Stimulated activated CD8-positive, alpha-beta memory T cell treated with anti-CD3 and anti-CD28 coated beads, Interleukin-15, amount 100 ng/mL, for 4 hours (primary cell): ENCODE measurements at places on chromosomes 1 and 21.

DNA sequence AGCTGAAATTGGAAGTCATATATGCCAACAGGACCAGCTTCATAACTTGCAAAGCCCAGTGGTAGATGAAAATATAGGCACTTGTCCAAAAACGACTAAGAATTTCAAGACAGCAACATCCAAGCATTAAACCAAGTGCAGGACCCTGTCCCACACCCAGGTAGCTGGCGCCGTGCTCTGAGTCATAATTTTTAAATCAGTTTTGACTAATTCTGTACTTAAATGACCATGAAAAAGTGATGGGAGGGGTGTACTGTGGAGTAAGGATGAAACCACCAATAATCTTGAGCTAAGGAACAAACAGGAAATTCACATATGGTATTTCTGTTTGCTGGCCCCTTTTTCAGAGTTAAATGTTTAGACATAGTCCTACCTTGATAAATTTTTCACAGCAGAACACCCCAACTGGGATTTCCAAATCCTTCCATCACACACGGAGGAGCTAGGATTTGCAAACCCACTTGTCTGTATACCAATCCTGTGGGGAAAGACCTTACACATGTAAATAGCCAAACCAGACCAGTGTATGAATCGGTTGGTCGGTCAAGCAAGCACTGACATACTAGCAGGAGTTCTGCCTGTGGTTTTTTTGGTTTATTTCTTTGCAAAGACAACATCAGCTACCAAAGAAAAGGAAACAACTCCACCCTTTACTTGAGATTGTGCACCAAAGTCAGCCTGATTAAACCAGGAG, 235.7 kb upstream of the RAB4A start:
- DNase-seq, result no peak

DNA sequence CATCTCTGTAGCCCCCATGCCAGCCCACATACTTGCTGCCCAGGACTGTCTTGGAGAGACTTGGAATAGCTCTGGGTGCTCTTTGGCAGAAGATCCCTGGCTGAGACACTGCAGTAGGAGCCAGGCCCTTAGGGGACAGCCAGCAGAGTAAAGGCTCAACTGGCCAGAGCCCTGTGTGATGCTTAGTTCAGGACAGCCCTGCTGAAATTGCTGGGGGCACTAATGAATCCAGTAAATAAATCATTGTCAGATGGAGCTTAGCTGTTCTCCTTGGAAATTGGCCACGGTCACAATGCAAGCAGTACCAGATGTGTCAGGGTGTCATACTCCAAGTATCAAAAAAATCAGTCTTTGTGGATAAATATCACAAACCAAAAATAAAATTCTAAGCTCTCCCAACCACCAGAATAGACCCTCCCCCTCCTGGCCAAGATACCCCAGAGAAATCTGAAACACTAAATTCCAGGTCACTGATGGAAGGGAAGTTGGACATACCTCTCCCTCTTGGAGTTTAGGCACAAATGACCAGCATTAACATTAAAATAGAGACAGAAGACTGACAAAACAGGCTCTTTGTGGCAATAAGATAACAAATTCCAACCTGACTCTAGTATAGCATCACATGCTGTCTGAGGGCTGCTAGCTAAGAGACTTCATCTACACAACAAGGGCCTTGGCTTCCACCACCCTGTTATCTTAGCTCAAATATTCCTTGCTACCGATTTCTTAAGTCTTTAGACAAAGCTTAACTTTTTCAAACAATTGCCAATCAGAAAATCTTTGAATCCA, 83.2 kb upstream of the DNAH14 start:
- DNase-seq, result no peak

GRCh38 chr1:236514703-236515442, 8.9 kb upstream of the LGALS8 start:
- DNase-seq, result no peak

GRCh38 chr1:6041432-6042062, 4.1 kb upstream of the KCNAB2 start:
- DNase-seq, result no peak

DNA sequence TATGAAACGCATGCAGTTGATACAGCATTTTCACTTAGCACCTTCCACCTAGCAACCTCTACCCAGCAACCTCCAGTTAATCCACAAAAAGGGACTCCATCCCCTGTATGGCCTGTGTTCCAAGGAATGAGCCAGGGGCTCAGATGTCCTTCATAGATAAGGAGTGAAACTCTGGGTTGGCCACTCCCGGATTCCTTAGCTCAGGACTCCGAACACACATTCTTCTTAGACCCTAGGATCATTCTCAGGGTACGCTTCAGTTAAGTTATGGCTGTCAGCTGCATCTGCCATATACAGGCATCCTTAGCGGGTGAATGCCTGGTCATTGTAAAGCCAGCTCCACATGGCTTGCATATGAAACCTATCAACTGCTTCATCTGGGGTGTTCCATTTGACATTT, 15.9 kb upstream of the IFI6 start:
- DNase-seq, result no peak

GRCh38 chr1:180952657-180953013, 39.9 kb downstream of the KIAA1614 start:
- DNase-seq, result no peak

DNA sequence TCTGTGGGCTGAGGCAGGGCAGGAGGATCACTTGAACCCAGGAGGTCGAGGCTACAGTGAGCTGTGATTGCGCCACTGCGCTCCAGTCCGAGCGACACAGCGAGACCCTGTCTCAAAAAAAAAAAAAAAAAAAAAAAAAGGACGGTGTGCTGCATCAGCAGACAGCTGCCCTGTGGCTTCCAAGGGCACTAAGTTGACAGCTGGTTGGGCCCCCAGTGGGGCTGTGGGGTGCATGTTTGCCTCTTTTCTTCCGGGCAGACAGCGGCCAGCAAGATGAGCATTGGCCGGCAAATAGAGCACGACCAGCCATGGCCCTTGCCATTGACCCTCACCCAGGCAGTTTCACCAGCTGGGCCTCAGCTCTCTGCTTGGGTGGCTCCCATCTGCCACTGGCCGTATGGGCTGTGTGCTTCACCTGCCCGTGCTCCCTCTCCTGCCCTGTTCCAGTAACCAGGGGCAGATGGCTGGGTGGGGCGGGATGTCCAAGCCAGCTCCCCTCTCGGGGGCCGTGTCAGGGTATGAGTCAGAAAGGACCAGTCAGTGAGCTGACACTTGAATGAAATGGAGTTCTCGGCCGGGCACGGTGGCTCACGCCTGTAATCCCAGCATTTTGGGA, 12.3 kb upstream of the SLC25A34 start:
- DNase-seq, result no peak

DNA sequence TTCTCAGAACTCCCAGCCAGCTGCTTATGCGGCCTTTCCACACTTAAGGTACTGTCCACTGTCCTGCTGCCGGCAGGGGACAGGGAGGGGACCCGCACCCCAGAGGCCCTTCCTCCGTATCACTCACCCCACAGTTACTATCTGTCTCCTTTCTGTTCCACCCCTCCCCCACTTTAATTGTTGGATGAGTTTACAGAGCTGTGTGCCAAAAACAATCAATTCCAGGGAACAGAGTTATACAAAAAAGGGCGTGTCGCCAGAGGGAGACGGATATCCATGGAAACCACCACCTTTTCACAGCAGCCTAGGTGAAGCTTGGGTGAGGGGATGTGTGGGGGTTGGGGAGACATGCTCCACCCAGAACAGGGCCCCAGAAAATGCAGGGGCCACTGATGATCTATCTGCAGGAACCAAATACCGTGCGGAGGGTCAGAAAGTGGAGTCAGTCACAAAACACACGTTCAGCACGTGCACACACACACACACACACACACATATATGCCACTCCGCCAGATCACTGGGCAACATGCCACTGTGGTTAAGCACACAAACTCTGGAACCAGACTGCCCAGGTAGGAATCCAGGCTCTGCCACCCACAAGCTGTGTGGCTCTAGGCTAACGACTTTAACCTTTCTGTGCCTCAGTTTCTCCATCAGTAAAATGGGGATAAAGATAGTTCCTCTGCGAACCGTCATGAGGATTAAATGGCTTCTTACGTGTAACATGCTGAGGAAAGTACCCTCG, 30.5 kb downstream of the CASZ1 start:
- no peak for DNase-seq

DNA sequence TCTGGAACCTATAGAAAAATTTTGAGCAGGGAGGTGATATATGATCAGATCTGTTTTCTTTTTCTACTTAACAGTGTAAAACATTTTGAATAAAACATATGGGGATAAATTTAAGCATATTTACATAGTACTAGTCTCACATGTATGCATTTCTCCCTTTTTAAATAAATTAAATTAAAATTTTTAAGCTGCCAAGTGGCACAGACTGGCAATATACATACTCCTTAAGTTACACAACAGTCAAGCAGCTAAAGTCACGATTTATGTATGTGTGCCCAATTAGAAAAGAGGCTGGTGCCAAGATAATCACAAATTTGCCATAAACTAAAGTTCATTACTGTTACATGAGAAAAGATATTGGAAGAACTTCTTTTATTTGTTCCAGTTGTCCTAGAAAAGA, 532.0 kb downstream of the RWDD3 start:
- no peak for DNase-seq

- DNase-seq, result no peak
Observed at GRCh38 chr1:226002667-226003501, 3.7 kb upstream of the SDE2 start.

- no peak for DNase-seq
Observed at GRCh38 chr21:27975514-27975913, 1008.6 kb upstream of the ADAMTS5 start.
